ENCODE measurements at places on chromosomes 1 and 21.

DNA sequence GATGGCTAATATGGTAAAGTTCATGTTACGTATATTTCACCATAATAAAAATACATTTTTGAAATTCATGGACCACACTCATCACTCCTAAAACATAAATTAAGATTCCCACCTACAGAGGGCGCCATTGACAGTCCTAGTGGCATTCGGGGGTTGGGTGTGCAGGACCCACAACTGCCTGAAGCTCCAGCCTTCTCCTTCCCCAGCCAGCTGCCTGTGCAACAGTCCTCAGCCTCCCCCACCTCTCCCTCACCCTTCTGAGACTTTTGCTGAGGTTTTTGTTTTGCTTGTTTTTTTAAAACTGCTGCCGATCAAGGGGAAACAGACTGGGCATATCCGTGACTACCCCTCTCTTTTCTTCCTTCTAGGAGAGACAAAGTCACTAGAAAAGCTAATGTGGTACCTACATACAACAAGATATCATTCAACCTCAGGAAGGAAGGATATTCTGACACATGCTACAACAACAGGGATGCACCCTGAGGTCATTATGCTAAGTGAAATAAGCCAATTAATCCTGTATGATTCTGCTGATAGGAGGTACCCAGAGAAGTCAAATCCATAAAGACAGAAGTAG lies 9.2 kb upstream of the EVA1C start:
- DNase-seq: no peak

DNA sequence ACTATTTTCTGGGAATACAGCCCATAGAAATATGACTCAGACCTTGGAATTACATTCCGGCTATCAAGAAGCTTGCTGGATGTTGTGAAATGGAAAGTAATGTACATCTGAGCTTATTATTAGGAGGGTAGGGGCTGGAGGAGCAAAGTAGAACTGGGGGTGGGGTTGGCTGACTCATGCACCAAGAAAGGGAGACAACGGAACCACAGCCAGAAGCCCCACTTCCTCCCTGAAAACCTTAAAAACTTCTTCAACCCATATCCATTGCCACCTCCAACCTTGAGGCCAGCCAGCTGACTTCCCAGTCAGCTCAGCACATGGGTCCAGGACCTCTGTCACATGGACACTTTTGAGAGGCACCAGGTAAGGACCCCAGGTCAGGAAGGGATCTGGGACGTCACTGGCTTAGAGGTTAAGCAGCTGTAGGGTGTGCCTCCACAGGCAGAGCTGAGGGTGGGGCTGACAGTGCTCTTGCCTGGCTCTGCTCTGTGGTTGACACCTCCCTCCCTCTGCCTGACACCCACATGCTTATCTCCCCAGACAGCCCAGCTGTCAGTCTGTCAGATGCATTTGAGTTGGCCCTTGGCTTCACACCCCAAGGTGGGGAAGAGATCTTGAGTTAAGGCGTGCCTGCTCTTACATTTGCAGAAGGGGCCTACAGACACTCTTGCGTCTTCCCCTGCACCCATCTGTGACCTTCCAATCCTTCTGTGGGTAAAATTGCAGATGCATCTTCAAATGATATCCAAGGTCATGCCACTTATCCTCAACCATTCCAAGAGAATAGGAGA lies 5.7 kb upstream of the ZNF683 start:
- no peak for DNase-seq

- DNase-seq: peak; percentile 51
These were observed 429.8 kb upstream of the VAMP3 start for GRCh38 chr1:7341145-7341905.

- no peak for DNase-seq
These were observed 98.0 kb downstream of the FGGY start for GRCh38 chr1:59394706-59395425.

- no peak for DNase-seq
These were observed 15.2 kb downstream of the SPOCD1 start for GRCh38 chr1:31800674-31800967.

DNA sequence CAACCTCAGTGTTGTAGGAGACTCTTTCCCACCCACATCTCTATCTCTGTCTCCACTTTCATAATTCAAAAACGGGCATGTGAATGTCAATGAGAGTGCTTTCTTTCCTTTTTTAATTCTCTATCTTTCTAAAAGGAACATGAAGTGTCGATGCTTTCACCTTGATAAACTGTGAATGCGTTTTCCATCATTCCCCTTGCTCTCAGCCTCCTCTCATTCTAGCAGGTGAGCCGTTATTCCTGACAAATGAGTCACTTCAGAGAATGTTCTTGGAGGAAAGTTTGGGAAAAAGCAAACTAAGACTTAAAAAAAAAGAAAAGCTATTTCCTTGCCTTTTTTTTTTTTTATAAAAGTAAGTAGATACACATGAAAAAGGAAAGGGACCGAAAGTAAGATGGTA lies 226.0 kb upstream of the C1orf87 start:
- no peak for DNase-seq

DNA sequence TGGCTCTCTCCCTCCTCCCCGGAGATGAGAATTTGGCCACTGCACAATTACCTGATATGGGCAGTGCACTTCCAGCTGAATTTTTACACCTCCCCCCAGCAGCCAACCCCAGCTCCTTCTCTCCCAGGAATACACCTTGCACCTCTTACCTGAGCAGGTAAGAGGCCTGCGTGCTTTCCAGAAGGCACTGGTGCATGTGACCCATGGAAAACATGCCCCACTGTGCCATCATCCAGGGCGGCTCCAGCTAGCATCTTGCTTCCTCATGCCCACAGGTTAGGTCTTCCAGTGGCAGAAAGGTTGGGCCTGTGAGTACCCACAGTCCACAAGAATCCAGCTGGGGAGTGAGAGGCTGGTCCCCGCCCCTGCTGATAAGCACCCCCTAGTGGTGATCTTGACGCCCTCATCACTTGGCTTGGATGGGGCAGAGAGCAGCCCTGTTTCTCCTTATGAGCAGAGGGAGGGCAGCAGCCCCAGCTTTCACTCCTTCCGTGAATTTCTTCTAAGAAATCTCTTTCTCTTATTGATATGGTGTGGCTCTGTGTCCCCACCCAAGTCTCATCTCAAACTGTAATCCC lies 57.8 kb downstream of the EDARADD start:
- DNase-seq: no peak

DNA sequence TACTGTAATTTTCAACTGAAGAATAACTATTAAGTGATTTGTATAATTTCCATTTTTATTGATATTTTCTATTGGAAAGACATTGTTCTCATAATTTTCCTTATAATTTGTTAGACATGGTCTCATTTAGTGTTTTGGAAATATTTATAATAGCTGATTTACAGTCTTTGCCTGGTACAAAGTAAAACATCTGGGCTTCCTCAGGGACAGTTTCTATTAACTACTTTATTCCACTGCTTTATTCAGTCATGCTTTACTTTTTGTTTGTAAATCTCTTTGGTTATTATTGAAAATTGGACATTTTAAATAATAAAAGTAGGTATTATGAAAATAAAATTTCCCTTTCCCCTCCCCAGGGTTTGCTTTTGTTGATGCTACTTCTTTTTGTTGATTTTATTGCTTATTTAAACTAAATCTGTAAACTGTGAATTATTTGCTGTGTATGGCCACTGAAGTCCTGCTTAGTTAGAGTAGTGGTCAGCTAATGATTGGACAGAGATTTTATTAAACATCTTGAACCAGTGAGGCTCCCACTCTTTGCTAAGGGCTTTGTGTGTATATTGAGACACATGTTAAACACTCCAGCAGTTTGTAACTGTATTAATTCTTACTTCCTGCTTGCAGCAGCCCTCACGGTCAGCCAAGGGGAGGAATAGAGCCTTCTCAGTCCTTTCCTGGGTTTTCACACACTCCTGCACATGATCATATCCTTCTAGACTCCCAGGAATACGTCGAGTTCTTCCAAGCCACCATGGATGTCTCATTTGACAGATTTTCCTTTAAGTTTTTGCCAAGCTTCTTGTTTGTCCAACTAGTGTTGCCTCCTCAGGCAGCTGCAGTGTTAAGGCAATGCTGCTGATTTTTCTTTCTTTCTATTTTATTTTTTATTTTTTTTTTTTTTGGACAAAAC lies 994.6 kb upstream of the PRMT6 start:
- no peak for DNase-seq

Measured in NCI-H510A (cell line).